ENCODE measurements at places on chromosomes 6 and 20.

GRCh38 chr20:48096957-48097890 is 311.9 kb upstream of the SULF2 start:
- DNase-seq, result no peak

GRCh38 chr6:34583461-34583860 is 27.3 kb upstream of the SPDEF start:
- no peak for DNase-seq

GRCh38 chr6:143187238-143187923 is 126.7 kb downstream of the AIG1 start:
- DNase-seq, result no peak

GRCh38 chr20:40189621-40190020 is 499.4 kb downstream of the MAFB start:
- DNase-seq, result no peak

GRCh38 chr6:44554861-44555260 is 167.4 kb downstream of the CDC5L start:
- DNase-seq, result no peak

GRCh38 chr6:128663238-128663637 is 142.8 kb upstream of the PTPRK start:
- DNase-seq, result no peak

- no peak for DNase-seq
Measured at GRCh38 chr6:23952245-23952644, 173.8 kb upstream of the NRSN1 start.

- DNase-seq, result no peak
Measured at GRCh38 chr6:104186831-104187230, 672.9 kb downstream of the HACE1 start.

DNA sequence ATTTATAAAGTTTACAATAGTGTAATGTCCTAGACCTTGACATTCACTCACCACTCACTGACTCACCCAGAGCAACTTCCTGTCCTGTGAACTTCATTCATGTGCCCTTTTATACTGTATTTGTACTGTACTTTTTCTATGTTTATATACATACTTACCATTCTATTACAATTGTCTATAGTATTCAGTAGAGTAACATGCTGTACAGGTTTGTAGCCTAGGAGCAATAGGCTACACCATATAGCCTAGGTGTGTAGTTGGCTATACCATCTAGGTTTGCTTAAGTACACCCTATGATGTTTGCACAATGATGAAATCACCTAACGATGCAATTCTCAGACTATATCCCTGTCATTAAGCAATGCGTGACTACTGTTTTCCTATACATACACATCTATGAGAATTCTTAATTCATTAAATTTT is 17.5 kb downstream of the EDEM2 start:
- no peak for DNase-seq

DNA sequence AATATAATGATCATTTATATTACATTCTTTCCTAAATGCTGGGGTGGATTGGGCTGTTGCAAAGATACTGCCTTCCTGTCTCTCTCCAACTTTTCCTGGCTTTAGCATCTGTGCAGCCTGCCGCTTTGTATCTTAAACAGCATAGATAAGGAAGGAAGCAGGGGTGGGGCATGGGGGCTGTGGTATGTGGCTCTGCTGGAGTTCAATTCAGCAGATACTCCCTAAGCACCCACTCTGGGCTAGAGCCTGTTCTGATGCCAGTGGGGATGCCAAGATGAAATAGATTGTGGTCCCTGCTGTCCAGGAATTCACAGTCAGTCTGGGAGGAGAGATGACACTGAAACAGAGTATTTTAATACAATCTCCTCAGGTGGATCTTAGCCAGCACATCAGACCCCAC is 56.8 kb downstream of the EIF2S2 start:
- no peak for DNase-seq

DNA sequence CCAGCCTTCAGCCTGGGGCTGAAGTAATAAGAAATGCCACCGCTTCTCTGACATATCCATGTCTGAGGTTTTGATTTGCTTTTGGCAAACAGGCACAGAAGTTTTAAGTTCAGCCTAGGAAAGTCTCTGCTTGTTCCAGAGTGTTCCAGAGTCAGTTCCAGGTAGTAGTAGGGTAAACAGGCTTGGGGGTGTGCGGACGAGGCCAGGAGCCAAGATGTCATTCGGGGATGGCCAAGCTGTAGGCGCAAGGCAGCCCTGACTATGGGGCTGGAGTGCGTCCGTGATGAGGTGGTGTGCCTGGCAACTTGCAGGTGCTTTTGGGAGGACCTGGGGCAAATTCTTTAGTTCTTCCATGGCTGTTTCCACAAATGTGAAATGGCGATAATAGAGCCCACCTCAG is 60.3 kb downstream of the IRF4 start:
- DNase-seq, result no peak

DNA sequence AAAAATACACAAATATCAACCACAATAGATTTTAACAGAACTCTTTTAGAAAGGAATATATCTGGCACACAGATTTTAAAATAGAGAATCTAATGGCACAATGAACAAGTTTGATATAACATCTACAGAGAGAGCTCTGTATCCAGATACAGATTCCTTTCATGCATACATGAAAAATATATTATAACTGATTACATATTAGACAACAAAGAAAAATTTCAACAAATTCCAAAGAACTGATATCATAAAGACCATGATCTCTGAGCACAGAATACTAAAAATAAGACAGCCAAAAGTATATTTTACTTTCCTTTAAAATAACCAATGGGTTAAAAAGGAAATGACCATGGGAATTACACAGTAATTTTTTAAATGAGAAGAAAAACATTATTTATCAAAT is 74.1 kb upstream of the MAP7 start:
- no peak for DNase-seq

DNA sequence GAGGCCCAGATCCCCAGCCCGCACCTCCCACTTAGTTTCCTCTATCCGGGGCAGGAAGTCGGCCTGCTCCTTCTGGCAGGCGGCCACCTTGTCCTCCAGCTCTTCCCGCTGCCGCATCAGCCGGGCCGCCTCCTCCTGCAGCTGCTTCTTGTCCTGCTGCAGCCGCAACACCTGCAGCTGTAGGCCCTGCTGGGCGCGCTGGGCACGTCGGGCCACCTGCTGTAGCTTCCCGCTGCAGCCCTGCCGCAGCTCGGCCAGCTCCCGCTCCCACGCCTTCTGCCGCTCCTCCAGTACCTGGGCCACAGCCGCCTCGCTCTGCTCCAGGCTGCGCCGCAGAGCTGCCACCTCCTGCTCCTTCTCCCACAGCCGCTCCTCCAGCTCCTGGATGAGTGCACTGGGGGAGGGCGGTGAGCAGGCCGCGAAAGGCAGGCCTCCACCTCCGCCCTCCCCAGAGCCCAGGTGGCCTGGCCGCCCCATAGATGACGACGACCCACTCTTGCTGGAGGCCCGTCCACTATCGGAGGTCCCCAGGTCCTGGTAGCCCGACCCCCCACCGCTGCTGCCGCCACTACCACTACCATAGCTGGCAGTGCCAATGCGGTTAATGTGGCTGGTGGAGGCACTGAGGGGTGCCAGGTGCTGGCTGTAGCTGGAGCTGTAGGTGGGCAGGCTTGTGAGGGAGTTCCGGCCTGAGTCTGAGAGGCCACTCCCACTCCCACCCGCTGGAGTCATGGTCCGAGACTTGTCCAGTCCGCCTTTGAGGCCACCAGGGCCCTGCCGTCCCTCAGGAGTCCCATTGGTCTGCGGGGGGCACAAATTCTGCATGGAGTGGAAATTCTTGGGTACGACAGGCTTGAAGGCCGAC is 6.0 kb upstream of the FASTKD5 start:
- DNase-seq, result no peak

DNA sequence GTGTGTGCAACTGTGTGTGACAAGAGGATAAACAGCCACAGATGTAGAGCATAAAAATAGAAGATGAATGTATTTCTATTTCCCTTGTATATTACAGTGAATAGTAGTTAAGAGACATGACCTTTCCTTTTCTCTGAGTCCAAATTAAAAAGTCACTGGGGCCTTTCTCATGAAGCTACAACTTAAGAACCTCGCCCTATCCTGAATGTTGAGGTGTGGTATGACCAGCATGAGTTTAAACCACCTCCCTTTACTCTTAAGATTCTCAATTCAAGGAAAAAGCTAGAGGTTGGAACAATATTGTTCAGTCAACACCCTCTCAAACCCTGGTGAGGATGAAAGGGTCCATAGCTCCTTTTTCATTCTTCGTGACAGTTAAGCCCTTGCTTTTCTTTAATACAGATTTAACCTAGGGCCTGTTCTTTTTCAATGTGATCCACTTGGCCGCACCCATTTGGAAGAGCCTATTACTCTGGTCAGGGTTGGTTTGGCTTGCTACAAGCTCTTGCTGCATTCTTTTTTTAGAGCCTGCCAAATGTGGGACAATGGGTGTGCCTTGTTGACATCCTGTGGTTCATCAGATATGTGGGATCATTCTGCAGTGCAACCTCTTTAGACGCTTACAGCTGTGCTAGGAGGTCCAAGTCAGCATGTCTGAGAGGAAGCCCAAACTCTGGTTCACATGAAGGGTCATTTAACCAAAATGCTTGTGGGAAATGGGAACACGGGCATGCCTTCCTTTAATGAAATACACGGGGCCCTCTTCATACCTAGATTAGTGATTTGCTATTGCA is 290.0 kb downstream of the HAO1 start:
- DNase-seq, result no peak

DNA sequence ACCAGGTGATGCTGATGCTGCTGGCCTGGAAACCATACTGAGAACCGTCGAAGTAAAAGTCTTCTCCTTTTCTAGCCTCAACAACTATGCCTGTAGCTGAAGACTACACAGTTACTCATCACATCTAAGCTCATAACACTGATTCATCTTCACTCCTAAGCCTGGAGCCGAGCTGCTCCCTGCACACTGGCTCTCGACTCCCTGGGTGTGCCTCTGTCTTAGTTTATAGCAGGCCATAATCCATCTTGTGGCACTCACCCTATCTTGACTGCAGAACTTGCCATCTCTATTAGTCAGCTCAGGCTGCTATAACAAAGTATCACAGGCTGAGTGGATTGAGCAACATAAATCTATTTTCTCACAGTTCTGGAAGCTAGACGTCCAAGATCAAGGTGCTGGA is 191.0 kb downstream of the UNC5CL start:
- DNase-seq, result no peak

GRCh38 chr6:168297643-168298042 is 21.9 kb downstream of the DACT2 start:
- DNase-seq, result no peak

- no peak for DNase-seq
Measured at GRCh38 chr6:70424291-70424690, 11.0 kb downstream of the FAM135A start.

GRCh38 chr6:6694368-6694780 is 105.9 kb downstream of the LY86 start:
- no peak for DNase-seq

DNA sequence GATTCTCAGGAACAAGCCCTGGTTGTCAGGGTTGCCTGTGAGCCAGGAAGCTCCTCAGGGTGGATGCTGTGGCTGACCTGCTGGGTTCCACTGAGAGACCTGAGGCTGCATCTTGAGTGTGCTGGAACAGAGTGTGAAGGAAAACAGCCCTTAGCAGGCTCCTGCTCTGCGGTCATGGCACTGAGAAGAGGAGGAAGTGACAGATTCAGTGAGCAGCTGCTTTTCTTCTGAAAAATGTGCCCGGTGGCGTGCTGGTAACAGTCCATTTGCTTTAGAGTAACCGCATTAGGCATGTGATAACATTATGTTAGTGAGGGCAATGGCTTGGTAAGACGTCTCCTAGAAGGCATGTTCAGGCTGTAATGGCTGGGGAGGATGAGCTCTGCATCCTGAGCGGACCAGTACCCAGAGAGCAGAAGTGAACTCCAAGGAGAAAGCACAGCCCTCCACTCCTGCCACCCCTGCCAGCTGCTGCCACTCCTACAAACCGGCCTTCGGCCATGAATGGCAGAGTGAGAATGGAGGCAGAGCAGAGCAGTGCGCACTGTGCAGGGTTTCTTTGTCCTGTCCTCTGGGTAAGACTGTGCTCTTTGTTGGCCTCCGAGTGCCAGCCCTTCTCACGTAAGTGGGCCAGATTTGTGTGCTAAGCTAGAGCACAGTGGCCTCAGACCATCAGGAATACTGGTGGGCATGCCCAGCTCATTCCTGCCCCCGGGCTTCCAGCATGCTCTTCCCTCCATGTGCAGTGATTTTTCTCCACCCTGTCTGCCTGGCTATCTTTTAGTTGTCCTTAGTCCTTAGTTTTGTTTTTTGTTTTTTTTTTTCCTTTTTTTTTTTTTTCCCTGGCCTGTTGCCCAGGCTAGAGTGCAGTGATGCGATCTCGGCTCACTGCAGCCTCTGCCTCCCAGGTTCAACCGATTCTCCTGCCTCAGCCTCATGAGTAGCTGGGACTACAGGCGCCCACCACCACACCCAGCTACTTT is 98.1 kb upstream of the VSTM2L start:
- no peak for DNase-seq

DNA sequence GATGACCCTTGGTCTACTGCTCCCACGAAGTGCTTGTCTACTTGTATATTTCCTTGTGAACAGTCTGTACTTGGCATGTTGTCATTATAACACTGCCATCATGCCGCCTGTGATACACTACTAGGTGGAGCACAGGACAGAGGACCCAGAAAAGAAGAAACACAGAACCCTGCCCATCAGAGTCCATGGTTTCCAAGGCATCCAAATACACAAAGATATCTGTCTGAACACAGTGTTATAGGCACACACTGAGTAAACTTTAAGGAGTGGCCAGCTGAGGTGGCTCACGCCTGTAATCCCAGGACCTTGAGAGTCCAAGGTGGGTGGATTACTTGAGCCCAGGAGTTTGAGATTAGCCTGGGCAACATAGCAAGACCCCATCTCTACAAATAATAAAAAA is 110.5 kb upstream of the SLC2A12 start:
- no peak for DNase-seq

- DNase-seq, result no peak
Measured at GRCh38 chr6:134422426-134423231, 104.7 kb upstream of the SGK1 start.

DNA sequence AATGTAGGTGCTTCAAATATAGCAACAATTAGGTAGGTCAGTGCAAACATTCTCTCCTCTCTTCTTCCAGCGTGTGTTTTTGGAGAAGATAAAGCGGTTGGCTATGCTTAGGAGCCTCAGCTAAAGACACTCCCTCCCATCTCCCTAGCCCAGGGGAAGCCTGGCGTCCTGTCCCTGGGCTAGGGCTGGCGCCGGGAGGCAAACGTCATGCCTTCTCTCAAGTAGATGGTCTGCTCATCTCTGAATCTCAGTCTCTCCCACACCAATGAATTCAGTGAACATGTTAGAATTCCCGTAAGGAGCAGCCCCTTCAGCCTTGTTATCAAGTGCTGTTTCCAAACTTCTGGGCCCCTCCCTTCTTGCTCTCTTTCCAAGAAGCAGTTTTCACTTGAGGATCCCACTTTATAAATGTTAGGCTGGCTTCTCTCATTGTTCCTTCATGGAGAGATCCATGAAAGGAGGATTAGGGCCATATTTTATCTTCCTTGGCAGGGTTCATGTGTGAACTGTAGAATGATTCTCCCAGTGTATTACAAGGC is 142.8 kb downstream of the CLIC5 start:
- DNase-seq, result no peak

GRCh38 chr6:2575236-2575635 is 175.5 kb downstream of the MYLK4 start:
- no peak for DNase-seq

Data from stimulated activated naive CD4-positive, alpha-beta T cell treated with Interleukin-2 at 50 U/mL for 16 hours (primary cell).